ENCODE measurements at places on chromosomes 2 and 18. TPM values are rescaled to one million over a fixed set of nuclear protein-coding genes. Genes with fewer than 3 reads are reported as not detected.

GRCh38 chr2:231557571-231558217, 27.4 kb upstream of the NMUR1 start:
- peaks cover 12% of the 10 kb centered on the region for H3K4me1 ChIP-seq
- no peak overlapping the region for H3K27ac ChIP-seq
- no peak overlapping the region for H3K4me3 ChIP-seq
- H3K27me3 ChIP-seq, result peaks cover 5% of the 10 kb centered on the region

GRCh38 chr2:135742325-135742757, 686 bp downstream of the UBXN4 start:
- peaks cover 29% of the 10 kb centered on the region for H3K36me3 ChIP-seq
- peaks cover 2% of the 10 kb centered on the region for H3K27me3 ChIP-seq
- H3K27ac ChIP-seq, result peak overlapping the region; percentile 96
- peak overlapping the region; percentile 92 for H3K4me3 ChIP-seq

DNA sequence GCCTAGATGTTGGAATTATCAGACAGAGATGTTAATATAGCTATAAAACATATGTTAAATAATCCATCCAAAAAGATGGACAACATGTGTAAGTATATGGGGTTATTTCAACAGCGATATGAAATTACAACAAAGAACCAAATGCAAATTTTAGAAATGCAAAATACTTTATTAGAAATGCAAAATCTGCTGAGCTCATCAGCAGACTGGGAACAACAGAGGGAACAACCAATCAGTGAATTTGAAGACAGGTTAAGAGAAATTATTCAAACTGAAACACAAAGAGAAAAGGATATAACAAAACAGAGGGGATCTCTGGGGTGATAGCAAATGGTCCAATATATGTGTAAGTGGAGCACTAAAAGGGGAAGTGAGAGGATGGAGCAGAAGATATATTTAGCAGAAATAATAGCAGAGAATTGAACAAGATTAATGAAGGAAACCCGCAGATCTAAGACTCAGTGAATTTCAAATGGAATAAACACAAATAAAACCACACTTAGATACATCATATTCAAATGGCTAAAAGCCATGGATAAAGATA, 13.5 kb upstream of the HS6ST1 start:
- H3K27me3 ChIP-seq, result peaks cover 7% of the 10 kb centered on the region
- DNase-seq, result no peak
- no peak overlapping the region for H3K4me3 ChIP-seq
- H3K27ac ChIP-seq, result no peak overlapping the region

GRCh38 chr2:236341721-236342120, 77.5 kb upstream of the ASB18 start:
- peaks cover 16% of the 10 kb centered on the region for H3K27me3 ChIP-seq
- H3K4me1 ChIP-seq, result no peaks in the 10 kb centered on the region
- no peak overlapping the region for H3K4me3 ChIP-seq
- H3K27ac ChIP-seq, result no peak overlapping the region

- H3K27me3 ChIP-seq, result no peaks in the 10 kb centered on the region
- no peak for DNase-seq
- H3K36me3 ChIP-seq, result no peaks in the 10 kb centered on the region
- no peaks in the 10 kb centered on the region for H3K4me1 ChIP-seq
- H3K27ac ChIP-seq, result no peak overlapping the region
- no peak overlapping the region for H3K4me3 ChIP-seq
These were observed 52.3 kb upstream of the VWC2L start for GRCh38 chr2:214358506-214358905.

GRCh38 chr18:79947881-79948610, 3.4 kb downstream of the SLC66A2 start:
- no peak for DNase-seq
- H3K36me3 ChIP-seq, result peaks cover 4% of the 10 kb centered on the region
- H3K4me3 ChIP-seq, result no peak overlapping the region
- no peaks in the 10 kb centered on the region for H3K27me3 ChIP-seq

GRCh38 chr2:12199491-12200211, 453.2 kb downstream of the LPIN1 start:
- peaks cover 26% of the 10 kb centered on the region for H3K4me1 ChIP-seq
- H3K27ac ChIP-seq, result no peak overlapping the region
- DNase-seq, result no peak

GRCh38 chr2:235740821-235741220, 247.0 kb downstream of the AGAP1 start:
- H3K36me3 ChIP-seq, result no peaks in the 10 kb centered on the region
- H3K4me1 ChIP-seq, result no peaks in the 10 kb centered on the region
- DNase-seq, result no peak
- no peak overlapping the region for H3K27ac ChIP-seq
- H3K4me3 ChIP-seq, result no peak overlapping the region

DNA sequence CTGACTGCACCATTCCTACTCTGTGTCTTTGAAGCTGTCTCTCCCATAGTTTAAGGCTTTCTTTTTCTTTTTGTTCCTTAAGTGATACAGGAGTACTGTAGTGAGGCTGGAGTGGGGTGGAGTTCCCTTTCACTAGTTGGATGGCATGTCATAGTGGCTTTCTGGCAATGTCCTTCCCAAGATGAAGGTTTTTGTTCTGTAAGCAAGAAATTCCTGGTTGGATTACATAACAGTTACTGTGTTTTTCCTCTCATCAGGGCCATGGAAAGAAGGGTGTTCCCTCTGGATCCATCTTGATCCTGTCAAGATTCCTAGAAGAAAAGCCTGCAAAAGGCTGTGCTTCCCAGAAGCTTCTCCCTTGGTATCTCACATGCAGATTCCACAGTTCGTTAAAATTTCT, 84.2 kb downstream of the ACKR3 start:
- H3K4me1 ChIP-seq, result no peaks in the 10 kb centered on the region
- DNase-seq, result no peak
- H3K27ac ChIP-seq, result no peak overlapping the region
- peaks cover 4% of the 10 kb centered on the region for H3K36me3 ChIP-seq

- peaks cover 63% of the 10 kb centered on the region for H3K4me1 ChIP-seq
- H3K36me3 ChIP-seq, result no peaks in the 10 kb centered on the region
- no peaks in the 10 kb centered on the region for H3K27me3 ChIP-seq
- H3K4me3 ChIP-seq, result peak overlapping the region; percentile 62
- DNase-seq, result peak; percentile 81
These were observed 734.2 kb upstream of the CHAC2 start for GRCh38 chr2:53033411-53033810.

DNA sequence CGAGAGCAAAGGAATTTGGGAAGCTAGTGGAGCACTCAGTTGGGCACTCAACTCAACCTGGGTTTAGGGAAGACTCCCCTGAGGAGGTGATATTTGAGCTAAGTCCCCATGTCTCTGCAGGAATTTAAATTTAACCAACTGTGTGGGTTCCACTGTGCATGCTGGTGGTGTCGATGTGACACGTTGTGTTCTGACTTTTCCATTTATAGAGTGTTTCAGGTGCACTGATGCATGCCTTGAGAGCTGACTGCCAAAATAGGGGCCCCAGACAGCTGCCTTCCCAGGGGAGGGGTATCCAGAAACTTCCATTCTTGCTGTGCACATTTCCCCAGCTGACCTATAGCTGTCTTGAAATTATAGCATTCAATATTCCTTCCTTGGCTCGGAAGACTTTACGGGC, 63.7 kb upstream of the BCL2L11 start:
- no peaks in the 10 kb centered on the region for H3K36me3 ChIP-seq
- H3K4me3 ChIP-seq, result no peak overlapping the region
- peaks cover 39% of the 10 kb centered on the region for H3K27me3 ChIP-seq
- no peak for DNase-seq
- H3K4me1 ChIP-seq, result no peaks in the 10 kb centered on the region

GRCh38 chr18:40874233-40874632, 1080.8 kb upstream of the PIK3C3 start:
- peaks cover 5% of the 10 kb centered on the region for H3K36me3 ChIP-seq
- peaks cover 3% of the 10 kb centered on the region for H3K27me3 ChIP-seq
- H3K27ac ChIP-seq, result no peak overlapping the region
- H3K4me1 ChIP-seq, result peaks cover 33% of the 10 kb centered on the region

DNA sequence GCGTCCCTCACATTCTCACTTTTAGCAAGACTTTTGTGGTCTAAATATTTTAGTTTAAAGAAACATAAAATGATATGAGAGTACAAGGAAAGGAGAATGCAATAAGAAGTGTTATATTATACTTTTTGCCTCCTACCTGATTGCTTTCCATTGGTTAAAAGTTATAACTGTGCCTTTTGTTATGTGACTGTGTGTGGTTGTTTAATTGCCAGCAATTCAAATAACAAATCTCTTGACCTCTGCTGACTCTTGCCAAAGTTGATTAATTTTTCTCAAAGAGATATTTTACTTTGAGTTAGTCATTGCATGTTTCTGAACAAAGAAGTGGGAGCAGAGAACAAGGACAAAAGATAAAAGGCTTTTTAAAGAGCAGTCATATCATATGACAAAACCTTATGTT, 599.5 kb downstream of the SUCLG1 start:
- DNase-seq, result no peak
- H3K4me3 ChIP-seq, result no peak overlapping the region
- no peaks in the 10 kb centered on the region for H3K36me3 ChIP-seq
- H3K27ac ChIP-seq, result no peak overlapping the region

GRCh38 chr18:77866351-77866750, 616.7 kb downstream of the GALR1 start:
- H3K4me3 ChIP-seq, result no peak overlapping the region
- peaks cover 2% of the 10 kb centered on the region for H3K27me3 ChIP-seq
- peaks cover 3% of the 10 kb centered on the region for H3K36me3 ChIP-seq
- no peaks in the 10 kb centered on the region for H3K4me1 ChIP-seq
- no peak overlapping the region for H3K27ac ChIP-seq
- no peak for DNase-seq

GRCh38 chr18:8139891-8140406, 469.3 kb upstream of the RAB12 start:
- peak overlapping the region; percentile 94 for H3K27ac ChIP-seq
- no peak overlapping the region for H3K4me3 ChIP-seq
- peaks cover 52% of the 10 kb centered on the region for H3K4me1 ChIP-seq
- no peak for DNase-seq

- DNase-seq, result peak; percentile 74
- H3K36me3 ChIP-seq, result peaks cover 15% of the 10 kb centered on the region
- H3K27ac ChIP-seq, result peak overlapping the region; percentile 91
- peak overlapping the region; percentile 91 for H3K4me3 ChIP-seq
- peaks cover 35% of the 10 kb centered on the region for H3K4me1 ChIP-seq
- 0 out of 2 replicates have a peak, but pooled peaks cover 3% of the 10 kb centered on the region for H3K27me3 ChIP-seq
These were observed 968 bp upstream of the RALBP1 start for GRCh38 chr18:9474108-9474982.

DNA sequence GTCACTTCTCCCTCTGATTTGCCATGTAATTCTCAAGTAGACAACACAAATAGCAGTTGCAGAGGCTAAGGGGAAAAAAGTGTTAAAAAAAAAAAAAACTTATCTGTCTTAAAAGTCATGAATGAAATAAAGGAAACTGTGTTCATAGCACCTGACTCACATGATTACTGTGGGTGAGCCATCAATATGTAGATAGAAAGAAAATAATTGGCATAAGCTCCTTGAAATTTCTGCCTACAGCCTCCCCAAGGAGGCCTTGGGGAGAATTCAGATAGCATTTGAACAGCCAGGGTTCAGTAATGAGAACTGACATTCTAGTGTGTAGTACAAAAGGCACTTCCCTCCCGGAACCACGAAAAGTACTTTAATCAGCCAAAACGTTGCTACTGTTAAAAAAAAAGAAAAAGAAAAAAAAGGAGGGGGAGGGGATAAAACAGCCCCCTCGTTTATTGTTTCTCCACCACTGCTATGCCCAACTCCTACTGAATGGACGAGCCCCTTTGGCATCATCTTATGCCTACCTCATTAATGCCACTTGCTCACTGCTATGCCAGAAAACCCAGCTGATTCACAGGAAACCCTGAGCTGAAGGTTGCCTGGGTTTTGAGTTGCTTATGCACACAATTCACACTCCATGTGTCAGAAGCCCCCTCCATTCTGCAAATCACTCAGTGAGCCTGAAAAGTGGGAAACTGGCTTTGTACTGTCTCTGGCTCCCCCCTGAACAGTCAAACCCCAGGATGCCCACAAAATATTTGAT, 65.5 kb upstream of the KLF7 start:
- no peak for DNase-seq
- H3K27ac ChIP-seq, result peak overlapping the region; percentile 90
- H3K27me3 ChIP-seq, result peaks cover 4% of the 10 kb centered on the region
- peak overlapping the region; percentile 37 for H3K4me3 ChIP-seq
- H3K36me3 ChIP-seq, result peaks cover 17% of the 10 kb centered on the region
- peaks cover 83% of the 10 kb centered on the region for H3K4me1 ChIP-seq

- no peaks in the 10 kb centered on the region for H3K4me1 ChIP-seq
- no peak overlapping the region for H3K4me3 ChIP-seq
- H3K27ac ChIP-seq, result no peak overlapping the region
- no peaks in the 10 kb centered on the region for H3K27me3 ChIP-seq
These were observed 777.6 kb upstream of the SOX11 start for GRCh38 chr2:4914551-4914950.

- no peaks in the 10 kb centered on the region for H3K4me1 ChIP-seq
- no peak for DNase-seq
- no peaks in the 10 kb centered on the region for H3K27me3 ChIP-seq
- no peak overlapping the region for H3K4me3 ChIP-seq
- no peaks in the 10 kb centered on the region for H3K36me3 ChIP-seq
These were observed 152.2 kb downstream of the PID1 start for GRCh38 chr2:229118927-229119326.

- H3K27ac ChIP-seq, result no peak overlapping the region
- DNase-seq, result no peak
- H3K27me3 ChIP-seq, result no peaks in the 10 kb centered on the region
- H3K36me3 ChIP-seq, result no peaks in the 10 kb centered on the region
- H3K4me3 ChIP-seq, result no peak overlapping the region
- no peaks in the 10 kb centered on the region for H3K4me1 ChIP-seq
These were observed 152.1 kb upstream of the KYNU start for GRCh38 chr2:142725386-142725785.

DNA sequence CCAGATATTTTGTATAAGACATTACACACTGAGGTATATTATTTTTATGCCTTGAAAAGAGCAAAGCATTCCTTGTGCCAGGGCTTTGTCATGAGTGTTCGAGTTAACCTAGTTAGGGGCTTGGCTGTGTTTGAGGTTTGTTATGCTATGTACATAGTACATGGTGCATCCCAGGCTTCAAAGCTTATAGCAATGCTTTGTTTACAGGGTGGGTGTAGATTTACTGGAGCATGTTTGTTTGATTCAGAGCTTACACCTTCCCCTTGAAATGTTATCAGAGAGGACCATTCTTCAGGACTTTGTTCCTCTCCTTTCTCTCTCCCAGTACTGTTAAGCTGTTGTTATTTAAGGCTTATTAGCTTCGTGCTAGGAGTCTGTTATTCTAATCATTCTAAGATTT, 738.7 kb upstream of the LRRTM4 start:
- DNase-seq, result no peak
- H3K27ac ChIP-seq, result no peak overlapping the region
- no peak overlapping the region for H3K4me3 ChIP-seq
- H3K27me3 ChIP-seq, result no peaks in the 10 kb centered on the region

GRCh38 chr2:73917696-73918207, 8.9 kb upstream of the DGUOK start:
- H3K27me3 ChIP-seq, result peaks cover 49% of the 10 kb centered on the region
- no peaks in the 10 kb centered on the region for H3K4me1 ChIP-seq
- no peaks in the 10 kb centered on the region for H3K36me3 ChIP-seq
- DNase-seq, result no peak

Gene IL36B
- not detected for total RNA-seq

Gene DTNA
- 1.9 TPM for total RNA-seq

Gene MBD1
- total RNA-seq, result 56.3 TPM

Gene STON1
- 1.5 TPM for total RNA-seq

Gene ACOXL
- not detected for total RNA-seq

Gene VWA3B
- total RNA-seq, result not detected

Gene ATP6V1C2
- total RNA-seq, result not detected

Gene UGT1A8
- not detected for total RNA-seq

Gene ALLC
- not detected for total RNA-seq

Gene AQP12B
- total RNA-seq, result not detected

Gene FEV
- total RNA-seq, result not detected

Gene UGT1A7
- total RNA-seq, result not detected

Gene ARHGAP28
- 0.58 TPM for total RNA-seq
